ENCODE measurements at places on chromosomes 6 and 20.

- no peak for DNase-seq
These were observed 4.8 kb upstream of the MUC22 start for GRCh38 chr6:31005249-31006020.

GRCh38 chr6:137625808-137626207 is 131.6 kb upstream of the OLIG3 start:
- DNase-seq, result no peak

- no peak for DNase-seq
These were observed 27.8 kb upstream of the MYCT1 start for GRCh38 chr6:152669895-152670294.

DNA sequence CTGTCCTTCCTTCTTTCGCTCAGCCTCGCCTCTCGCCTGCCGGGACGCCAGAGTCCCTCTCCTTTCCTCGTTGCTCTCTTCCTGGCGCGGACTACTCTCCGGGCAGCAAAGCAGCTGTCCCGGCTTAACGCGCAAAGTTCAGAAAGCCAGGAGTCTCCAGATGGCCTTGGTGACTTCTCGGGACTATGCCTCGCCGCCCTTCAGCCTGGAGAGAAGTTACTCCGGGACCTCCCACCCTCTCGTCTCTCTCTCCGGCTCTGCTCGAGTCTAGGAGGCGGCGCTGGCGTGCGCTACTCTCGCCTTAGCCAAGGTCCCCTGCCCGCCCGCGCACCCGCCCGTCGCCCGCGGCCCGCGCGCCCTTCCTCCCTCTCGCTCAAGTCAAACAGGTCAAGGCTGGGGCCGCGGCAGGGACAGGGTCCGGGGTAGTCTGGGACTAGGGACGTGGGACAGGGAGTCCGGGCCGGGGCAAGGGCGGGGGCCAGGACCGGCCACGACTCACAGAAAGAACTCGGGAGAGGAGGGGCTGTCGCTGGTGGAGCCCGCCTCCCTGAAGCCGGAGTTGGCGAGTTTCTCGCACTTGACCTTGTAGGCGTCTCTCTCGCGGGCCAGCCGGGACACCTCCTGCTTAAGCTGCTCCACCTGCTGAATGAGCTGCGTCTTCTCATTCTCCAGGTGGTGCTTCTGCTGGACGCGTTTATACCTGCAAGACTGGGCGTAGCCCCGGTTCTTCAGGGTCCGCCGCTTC is 1.5 kb downstream of the MAFB start:
- DNase-seq, result no peak

GRCh38 chr20:47770935-47771334 is 14.3 kb downstream of the SULF2 start:
- no peak for DNase-seq

GRCh38 chr20:11976966-11977365 is 59.3 kb downstream of the BTBD3 start:
- DNase-seq, result no peak

- peak; percentile 10 for DNase-seq
These were observed at the start of gene TREML2 for GRCh38 chr6:41200901-41201763. Gene TREML2 (minus strand): TSS chr6:41201149. CDS start chr6:41201008, 141 bp downstream.

DNA sequence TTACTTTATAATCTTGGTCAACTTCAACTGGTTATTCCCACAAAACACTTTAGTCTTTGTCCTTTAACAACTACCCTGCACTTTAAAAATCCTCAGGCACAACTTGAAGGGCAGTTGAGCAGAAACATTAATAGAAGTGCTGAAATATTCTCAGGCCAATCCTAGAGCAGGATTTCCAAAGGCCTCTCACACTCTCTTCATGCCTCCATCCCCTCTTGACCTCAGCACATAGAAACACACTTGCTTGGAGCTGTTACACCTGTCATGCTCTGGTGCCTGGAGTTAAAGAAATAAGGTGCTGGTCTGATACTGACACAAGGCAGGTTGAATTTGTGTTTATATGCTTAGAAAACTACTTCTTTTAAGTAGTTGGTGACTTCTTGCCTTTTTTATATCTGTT is 618.8 kb upstream of the POU3F2 start:
- no peak for DNase-seq

DNA sequence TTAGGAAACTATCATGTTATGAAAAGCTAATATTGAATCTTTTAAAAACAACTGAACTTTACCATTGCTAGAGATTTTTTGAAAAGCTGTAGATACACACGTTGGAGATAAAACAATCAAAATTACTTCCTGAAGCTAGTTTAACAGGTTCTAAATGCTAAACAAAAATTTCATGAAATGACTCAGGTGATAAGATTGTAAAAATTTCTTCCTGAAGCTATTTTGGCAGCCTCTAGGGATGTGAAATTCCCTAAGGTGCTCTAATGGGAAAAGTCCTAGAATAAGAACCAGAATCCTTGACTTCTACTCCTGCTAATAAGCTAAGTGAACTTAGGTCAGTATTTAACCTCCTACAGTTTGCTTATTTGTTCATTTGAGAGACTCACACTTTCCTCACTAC is 8.5 kb downstream of the GCM2 start:
- DNase-seq, result no peak

- DNase-seq, result no peak
These were observed 15.6 kb downstream of the VGLL2 start for GRCh38 chr6:117280922-117281321.

- DNase-seq, result peak; percentile 8
These were observed 684 bp upstream of the DNAH8 start for GRCh38 chr6:38714239-38715015.

- DNase-seq, result no peak
These were observed 430.4 kb downstream of the TBC1D32 start for GRCh38 chr6:120903836-120904235.

DNA sequence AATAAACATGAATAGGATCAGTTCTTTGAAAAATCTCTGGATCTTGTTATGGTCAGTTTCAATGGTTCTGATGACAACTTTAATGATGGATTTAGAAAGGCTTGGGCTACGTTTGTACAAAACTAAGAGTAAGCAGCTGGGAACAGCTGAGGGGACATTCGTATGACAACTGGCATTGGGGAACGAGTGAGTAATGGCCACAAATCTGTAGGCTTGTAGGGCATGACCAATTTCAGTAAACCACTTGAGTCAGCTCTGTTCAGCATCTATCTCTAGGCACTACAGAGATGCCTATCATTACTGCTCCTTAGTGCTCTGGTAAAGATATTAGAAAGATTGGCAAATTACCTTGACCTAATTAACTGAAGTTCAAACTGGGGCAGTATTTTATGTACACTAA is 1375.6 kb downstream of the EPHA7 start:
- no peak for DNase-seq

DNA sequence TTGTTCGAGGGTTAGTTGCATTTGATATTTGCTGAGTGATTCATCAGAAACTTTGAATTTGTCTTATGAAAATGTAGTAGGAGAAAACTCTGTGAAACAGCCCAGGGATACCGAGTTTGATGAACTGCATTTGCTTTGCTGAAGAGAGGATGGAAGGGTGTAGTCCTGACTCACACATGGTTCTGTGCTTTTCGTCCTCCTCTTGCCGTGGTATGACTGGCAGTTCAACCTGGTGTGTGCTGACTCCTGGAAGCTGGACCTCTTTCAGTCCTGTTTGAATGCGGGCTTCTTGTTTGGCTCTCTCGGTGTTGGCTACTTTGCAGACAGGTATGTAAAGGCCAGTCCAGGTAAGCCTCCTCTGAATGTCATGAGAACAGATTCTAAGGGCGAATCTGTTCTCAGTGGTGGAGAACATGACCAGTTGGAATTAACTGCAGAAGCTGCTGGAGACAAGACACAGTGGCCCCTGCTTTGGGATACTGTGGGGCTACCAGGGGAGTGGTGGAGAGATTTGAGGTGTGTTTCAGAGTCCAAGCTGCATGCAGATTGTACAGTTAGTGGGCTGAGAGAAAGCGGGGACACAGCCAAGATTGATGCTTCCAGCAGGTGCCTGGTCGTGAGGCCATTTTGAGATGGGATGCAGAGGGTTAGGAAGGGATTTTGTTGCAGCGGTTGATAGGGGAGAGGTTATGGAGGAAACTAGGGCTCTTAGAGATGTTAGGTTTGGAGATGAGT is 8.4 kb downstream of the SLC22A1 start:
- DNase-seq, result no peak

GRCh38 chr20:41329435-41330342 is 10.9 kb upstream of the LPIN3 start:
- DNase-seq, result peak; percentile 55

DNA sequence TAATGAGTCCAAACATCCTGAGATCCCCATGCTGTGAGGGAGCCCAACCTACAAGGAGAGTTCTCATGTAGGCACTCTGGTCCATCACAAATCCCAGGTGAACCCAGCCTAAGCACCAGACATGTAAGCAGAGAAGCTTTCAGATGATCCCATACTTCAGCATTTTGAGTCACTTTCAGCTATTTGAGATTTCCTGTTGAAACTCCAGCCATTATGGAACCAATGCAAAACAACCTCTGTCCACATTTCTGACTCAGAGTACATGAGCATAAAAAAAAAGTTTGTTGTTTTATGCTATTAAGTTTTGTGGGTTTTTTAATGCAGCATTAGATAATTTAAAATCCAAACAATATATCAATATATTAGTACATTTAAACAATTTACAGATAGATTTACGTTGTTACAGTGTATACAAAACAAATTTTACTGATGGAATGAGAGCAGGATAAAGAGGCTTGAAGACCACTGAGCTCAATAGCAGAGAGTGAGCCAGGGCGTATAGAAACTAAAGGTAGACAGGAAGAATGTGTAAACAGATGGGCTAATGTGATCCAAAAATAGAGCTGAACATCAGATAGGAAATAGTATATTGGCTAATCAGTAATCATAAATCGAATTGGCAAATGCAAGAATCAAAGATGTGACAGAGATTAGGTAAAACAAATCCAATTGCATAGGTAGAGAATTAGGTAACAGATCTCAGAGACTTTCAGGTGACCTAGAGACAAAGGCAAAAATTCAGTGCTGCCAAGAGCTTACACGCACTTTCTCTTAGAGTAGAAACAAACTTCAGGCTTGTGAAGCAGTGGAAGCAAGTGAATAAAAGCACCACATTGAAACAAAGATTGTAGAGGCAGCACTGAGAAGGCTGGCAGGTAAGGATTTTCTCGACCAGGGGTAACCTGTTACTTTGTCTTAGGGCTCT is 36.2 kb upstream of the PLCB1 start:
- no peak for DNase-seq
